ENCODE measurements at places on chromosomes 5 and 9.

- DNase-seq: no peak
These were observed 7.7 kb upstream of the TSLP start for GRCh38 chr5:111063709-111064322.

DNA sequence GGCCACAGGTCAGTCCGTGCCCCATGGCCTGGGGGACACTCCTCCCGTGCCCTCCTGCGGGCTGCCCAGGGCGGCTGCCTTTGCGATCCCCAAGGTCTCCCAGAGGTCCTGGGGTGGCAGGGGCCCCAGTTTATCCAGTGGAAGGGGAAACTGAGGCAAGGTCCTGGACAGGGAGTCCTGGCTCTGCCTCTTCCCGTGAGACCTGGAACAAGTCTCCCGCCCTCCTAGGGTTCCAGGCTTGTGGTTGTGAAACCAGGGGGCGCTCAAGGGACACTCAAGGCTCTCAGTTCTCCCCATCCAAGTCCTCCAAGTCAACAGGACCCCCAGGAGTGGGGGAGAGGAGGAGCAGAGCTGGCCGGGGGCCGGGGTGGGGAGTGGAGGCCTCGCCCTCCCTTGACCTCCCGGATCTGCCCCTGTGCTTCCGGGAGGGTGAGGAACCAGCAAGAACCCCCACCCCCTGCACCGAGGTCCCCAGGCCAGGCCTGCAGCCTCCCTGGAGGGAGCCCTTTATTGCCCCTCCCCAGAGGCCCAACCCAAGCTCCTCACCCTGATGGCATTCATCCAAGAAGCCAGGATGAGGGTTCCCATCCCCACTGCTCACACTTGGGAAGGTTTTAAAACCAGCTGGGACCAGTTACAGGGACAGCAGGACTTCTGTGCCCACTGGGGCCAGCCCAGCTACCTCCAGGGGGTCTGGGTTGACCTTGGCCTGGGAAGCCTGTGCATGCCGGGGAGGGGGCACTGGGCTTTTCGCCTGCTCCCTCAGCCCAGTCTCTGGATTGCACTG is 24.7 kb upstream of the TMEM250 start:
- peak; percentile 25 for DNase-seq

DNA sequence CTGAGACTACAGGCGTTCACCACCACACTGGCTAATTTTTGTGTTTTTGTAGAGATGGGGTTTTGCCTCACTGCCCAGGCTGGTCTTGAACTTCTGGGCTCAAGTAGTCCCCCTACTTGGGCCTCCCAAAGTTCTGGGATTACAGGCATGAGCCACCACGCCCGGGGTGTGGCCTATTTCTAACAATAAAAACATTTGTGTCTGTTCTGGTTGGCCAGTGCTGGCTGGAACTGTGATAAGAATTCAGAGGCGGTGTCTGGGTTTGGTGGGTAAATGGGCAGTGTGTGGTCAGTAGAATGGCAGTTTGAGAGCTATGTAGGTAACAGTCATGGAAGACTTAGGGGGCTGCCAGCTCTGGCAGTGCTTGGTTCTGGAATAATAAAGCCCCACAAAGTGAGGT is 46.9 kb upstream of the SYNPO start:
- peak; percentile 90 for DNase-seq

DNA sequence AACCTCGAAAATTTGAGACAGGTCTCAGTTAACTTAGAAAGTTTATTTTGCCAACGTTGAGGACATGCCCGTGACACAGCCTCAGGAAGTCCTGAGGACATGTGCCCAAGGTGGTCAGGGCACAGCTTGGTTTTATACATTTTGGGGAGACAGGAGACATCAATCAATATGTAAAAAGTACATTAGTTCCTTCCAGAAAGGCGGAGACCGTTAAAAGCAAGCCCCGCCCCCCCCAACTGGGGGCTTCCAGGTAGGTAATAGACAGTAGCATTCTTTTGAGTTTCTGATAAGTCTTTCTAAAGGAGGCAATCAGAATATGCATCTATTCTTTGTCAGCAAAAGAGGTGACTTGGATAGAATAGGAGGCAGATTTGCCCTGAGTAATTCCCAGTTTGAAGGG is 599 bp upstream of the MOCS2 start:
- no peak for DNase-seq

- no peak for DNase-seq
These were observed 135.7 kb downstream of the CACNA1B start for GRCh38 chr9:138013273-138013672.

DNA sequence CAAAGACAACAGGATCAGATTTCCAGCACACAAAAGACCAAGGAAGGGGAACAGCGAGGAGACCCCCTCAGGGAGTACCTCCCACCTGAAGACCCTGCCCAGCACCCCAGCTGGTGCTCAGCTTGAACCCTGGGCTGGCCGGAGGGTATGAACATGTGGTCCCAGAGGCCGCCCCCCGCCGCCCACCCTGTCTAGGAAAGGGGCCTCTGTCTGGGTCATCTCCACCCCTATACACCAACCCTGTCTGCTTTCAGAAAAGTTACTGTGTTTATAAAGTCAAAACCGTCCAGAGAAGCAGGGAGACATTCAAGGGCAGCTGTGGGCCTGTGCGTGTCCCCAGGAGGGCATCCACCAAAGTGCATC is 72.2 kb downstream of the ADAMTS2 start:
- DNase-seq: no peak

DNA sequence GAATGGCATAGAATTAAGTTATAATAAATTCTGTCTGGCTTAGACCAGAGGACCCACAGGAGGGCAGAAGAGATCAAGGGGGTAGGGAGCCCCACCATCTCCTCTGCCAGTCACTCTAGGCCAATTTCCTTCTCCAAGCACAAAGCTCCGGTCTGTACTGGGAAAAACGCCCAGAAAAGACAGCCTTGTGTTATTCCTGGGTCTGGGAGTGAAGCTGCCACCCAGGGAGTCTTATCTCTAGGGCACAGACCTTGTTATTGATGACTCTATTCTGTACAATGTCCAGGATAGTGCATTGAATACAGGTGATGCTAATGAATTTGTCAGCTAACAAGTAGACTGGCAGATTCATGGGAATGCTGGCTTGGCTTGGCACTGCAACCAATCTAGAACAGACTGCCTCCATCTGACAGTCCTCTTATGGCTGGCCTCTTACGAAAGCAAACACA is 60.7 kb downstream of the MED27 start:
- DNase-seq: no peak

DNA sequence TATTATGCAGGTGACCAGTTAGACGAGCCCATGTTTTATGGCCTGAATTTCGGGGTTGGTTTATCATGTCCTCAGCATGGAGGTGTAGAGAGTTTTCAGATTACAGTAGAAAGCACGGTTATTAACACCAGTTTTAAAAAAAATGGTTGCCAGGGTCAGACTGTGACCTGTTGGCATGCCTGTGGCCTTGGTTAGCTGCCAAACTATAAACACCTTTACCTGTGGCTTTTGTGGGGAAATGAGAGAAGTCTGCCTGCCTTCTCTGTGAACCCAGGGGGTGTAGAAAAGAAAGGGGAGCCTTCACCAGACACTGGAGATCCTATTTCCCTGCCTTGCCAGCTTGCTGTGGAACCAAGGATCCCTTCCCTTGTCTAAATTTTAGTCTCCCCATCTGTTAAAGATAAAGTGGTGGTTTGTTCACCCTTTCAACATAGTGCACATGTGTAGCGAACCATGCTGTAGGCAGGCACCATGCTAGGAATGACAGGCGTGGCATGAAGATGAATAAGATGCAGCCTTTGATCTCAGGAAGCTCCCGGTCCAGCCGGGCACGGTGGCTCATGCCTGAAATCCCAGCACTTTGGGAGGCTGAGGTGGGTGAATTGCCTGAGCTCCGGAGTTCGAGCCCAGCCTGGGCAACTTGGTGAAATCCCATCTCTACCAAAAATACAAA is 6.1 kb upstream of the PHF19 start:
- no peak for DNase-seq

DNA sequence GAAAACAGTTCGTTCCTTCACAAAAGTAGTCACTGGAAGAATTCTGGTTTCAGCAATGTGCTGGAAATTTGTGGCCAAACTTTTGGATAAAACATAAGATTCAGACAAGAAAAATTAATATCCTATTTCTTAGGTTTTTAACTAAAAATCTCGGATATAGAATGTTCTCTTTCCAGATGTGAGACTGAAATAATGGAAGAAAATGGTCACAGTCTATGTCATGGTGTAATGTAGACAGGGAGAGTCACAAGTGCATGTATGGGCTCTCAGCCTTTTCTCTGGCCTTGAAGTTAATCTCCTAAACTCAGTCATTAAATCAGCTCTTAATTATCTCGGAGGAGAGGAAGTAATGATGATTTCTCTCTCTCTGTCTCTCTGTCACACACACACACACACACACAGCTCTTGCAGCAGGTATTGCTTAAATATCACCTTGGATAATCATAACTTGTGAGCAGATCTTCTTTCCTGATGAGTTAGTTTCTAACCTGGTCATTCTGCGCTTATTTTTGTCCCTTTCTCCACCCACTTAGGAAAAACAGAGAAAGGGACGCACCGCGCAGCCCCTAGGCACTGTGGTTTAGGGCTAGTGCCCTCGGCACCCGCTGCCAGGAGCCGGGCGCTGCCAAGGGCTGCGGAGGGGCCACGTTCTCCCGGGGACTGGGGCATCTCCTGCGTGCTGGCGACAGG is 672 bp upstream of the ITGA2 start:
- no peak for DNase-seq

DNA sequence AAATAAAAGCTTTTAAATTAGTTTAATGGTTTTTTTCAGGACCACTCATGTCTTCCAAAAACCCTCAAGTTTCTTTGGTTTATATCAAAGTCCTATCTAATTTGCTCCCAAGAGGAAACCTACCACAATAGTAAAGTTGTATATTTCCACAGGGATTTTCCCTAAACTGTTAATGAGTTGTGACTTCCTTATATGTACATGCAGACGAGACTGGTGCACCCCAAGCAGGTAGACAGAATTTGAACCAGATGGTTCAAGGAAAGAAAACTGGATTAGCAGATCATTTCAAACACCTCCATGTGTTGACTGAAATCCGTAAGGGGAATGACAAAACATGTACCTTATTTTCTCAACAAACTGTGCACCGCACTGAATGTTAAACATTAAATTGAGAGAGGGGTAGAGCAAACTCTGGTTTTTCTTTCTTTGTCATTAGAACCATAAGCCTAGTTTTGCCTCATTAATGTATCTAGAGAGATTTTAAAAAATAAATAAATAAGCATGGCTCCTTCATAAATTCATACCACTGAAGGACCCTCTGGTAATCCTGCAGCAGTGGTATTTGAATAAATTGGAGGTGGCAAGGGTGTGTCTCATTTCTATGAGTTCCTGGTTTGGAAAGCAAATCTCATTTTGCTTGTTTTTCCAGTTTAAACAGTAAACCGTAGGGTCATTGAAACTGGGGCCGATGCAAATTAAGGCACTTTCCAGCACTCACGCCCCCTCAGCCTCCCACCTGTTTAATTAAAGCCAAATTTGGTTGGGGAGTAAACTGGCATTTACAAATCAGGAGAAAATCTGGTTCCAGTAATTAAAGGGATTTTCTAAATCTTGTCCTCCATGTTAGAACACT is 51.1 kb downstream of the ENC1 start:
- no peak for DNase-seq

DNA sequence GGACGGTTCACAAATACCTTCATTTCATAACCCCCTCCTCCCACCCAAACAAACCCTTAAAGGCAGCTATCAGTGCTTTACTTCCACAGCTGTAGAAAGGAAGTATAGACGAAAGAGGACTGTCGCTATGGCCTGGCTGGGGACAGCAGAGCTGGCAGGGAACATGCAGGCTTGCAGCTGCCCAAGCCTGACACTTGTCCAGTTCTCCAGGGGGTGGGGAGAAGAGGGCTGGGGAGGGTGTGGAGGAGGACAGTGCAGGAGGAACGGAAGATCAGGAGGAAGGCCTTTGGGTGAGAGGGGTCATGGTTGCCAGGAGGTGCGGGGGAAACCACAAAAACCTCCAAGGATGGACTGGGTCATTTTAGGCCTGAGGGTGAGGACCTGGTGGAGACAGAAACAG is 25.9 kb downstream of the ARPC5L start:
- DNase-seq: no peak
